ENCODE measurements at places on chromosomes 13 and 19.

DNA sequence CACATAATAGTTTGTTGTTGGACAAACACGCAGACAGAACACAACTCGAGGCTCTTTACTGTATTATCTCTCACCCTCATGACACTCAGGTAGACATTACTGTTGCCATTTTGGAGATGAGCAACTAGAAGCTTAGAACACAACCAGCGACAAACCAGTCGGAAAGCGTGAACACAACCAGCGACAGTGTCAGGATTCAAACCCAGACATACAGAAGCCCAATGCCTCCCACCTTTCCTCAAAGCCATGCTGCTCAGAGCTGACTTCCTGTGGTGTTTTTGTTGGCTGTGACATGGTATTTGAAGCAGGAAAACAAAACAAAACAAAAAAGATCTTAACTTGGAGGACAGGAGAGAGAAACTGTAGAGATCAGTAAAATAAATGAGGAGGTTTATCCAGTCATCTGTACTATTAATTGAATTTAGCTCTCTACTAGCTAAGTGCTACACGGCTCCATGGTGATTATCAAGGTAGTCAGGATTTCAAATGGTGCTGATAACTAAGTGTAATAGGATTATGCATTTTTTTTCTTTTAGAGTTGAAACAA lies 92.1 kb downstream of the STARD13 start:
- DNase-seq: no peak

- DNase-seq: no peak
Observed at GRCh38 chr13:112140366-112140765, 73.4 kb downstream of the SOX1 start.

GRCh38 chr19:10870501-10870954 lies 825 bp upstream of the CARM1 start:
- DNase-seq: no peak

GRCh38 chr19:30497034-30497433 lies 124.8 kb downstream of the ZNF536 start:
- no peak for DNase-seq

GRCh38 chr19:3284759-3285646 lies 60.5 kb downstream of the CELF5 start:
- peak; percentile 62 for DNase-seq

DNA sequence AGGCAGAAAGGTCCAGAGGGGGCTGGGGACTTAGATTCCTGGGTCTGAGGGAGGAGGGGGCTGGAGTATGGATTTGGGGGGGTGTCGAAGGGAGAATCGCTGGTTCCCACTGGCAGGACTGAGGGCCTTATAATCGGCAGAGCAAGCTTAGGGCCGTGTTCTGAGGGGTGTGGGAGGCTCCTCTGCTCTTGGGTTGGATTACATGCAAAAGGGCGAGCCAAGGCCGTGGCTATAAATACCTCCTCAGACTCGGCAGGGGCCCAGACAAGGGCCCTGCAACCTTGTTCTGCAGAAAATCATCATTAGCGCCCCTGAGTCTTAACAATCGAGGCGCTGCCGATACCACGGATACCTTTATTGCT lies 707 bp upstream of the MAMSTR start:
- DNase-seq: no peak

DNA sequence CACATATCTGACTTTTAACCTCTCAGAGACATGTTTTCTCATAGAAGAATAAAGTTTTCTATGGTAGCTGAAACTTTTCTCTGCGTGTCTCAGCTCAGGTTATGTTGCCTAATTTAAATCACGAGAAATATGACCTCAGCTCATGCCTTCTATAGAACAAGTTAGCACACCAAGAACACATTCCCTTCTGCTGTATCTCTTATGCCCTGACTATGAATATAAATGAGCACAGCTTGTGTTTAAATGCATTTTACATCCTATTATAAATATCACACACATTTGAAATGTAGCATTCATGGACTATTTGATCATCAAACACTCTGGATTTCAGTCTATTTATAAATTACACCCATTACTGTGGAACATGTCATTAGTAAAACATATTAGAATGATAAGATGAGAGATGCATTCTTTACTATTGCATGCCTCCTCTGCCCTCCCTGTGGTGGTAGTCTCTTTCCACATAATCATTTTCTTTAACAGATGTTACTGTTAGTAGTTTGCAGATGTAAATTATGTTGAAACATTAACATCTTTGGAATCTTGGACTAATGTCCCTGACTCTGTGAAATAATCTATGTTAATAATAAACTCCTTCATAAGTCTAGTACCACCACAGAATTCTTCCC lies 2044.9 kb upstream of the PCDH20 start:
- DNase-seq: no peak

- DNase-seq: no peak
Observed at GRCh38 chr13:41720839-41721561, 239.9 kb downstream of the VWA8 start.

DNA sequence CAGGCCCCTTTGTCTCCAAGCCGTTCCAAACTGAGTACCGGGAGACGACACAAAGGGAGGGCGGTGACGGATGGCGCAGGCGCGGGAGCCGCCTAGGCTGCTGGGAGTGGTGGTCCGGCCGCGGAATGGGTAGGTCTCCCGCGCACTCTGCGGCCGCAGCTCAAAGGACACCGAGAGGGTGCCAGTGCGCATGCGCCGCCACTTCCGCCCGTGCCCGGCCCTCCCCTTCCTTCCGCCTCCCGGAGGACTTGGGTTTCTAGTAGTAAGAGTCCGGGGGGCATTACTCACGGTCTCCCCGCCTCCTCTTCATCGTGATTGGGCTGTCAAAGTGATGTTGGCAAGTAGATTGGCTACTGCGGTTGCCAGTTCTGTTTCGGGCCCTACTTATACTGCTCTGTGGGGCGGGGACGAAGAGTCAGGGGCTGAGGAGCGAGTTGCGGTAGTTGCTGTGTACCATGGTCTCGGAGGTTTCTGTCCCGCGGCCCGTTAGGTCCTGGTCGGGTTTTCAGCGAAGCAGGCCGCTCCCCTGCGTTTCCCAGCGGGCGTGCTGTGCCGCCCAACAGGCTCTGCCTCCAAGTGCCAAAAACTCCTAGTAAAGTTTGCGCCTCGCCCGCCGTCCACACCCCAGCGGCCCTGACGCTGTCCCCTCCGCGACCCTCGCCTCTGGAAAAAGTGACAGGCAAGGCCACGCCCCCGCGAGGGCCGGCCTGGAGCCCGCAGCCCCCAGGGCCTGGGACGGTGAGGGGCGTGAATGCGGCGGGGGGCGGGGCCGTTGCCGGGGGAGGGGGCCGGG lies 455 bp upstream of the ING1 start:
- peak; percentile 99 for DNase-seq

DNA sequence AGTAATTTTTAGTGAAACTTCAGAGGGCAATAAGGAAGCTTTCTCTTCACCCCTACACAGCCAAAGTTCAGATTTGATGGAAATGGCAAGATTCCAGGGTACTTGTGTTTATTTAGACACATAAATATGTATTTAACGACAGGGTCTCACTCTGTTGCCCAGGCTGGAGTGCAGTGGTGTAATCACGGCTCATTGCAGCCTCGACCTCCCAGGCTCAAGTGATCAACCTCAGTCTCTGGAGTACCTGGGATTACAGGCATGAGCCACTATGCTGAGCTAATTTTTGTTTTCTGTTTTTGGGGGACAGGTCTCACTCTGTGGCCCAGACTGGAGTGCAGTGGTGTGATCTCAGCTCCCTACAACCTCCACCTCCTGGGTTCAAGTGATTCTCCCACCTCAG lies 2.0 kb upstream of the SYCE2 start:
- DNase-seq: no peak

GRCh38 chr13:112888238-112889111 lies 80.5 kb upstream of the MCF2L start:
- no peak for DNase-seq

DNA sequence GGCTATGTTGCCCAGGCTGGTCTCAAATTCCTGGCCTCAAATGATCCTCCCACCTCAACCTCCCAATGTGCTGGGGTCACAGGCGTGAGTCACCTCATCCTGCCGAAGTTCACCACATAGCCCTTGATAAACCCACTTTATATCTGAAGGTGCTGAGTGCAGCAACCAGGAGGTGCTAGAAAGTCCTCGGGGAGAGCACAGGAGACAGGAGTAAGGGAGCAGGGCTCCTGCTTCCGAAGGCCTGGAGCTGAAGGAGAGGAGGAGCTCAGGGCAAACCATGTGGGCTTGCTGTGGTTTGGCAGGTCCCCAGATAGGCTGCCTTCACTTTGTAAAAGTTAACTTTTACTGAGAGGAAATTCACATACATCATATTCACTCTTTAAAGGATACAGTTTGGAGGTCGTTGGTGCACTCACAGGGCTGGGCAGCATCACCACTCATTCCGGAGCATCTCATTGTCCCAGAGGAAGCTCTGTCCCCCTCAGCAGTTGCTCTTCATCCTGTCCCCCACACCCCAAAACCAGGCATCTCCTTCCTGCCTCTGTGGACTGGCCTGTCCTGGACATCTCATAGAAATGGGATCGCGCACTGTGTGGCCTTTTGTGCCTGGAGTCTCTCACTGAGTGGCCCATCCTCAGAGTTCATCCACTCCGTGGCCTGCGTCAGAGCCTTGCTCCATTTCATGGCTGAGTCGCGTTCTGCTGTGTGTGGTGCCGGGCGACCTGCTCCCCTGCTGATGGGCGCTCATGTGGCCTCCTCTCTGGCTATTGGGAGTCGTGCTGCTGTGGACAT lies 49.5 kb downstream of the KDM4B start:
- DNase-seq: peak; percentile 85

DNA sequence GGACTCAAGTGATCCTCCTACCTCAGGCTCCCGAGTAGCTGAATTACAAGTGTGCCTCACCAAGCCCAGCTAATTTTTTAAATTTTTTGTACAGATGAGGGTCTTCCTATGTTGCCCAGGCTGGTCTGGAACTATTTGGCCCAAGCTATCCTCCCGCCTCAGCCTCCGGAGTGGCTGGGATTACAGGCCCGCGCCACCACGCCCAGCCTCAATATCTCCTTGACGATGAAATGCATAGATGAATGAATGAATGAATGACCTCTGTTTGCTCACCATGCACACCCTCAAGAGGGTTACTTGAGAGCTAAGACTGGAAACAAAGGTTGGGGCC lies 14.9 kb upstream of the AP1M2 start:
- no peak for DNase-seq

DNA sequence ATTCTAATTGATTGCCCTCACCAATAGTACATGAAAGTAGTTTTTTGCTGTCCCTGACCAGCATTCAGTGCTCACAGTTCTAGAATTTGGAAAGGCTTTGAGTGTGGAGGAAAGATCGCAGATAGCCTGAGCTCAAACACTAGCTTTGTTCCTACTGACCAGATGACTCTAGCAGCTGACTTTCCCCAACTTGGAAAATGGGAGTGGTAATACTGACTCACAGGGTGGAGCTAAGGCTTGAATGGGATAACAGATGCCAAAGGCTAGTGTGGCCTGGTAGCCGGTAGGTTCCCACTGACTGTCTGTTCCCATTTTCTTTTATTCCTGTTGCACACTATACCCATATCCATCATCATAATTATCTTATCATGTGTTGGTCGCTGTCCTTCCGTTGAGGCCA lies 3.7 kb downstream of the ZSCAN22 start:
- peak; percentile 86 for DNase-seq

GRCh38 chr19:3129112-3129511 lies 6.7 kb upstream of the GNA15 start:
- DNase-seq: peak; percentile 57

DNA sequence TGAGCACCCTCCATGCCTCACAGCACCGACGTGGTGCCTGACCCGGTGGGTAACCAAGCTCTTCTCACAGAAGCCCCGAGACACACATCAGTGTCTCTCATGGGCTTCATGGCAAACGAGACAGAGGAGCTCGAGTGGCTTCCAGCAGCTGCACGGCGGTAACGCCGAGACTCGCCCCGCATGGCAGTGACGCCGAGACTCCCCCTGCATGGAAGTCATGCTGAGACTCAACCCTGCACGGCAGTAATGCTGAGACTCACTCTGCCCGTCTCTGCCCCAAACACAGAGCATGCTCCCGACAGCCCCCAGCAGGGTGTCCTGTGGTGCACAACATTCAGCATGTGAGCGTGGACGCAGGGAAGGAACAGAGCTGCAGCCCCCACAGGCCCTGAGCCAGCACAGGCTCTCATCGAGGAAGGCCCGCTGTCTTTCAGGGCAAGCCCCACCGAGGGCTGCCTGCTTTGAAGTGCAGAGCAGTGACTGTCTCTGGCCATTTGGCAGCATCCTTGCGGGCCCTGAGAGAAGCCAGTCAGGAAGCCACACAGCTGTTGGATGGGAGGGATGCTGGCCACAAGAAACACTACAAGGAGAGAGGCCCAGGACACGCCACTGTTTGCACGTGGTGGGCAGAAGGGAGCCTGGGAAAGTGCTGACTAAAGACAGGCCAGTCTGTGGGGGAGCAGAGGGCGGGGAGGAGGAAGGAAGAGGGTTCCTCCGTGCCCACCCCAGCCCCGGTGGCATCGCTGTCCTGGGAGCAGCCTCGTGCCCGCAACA lies 9.5 kb downstream of the GAS6 start:
- DNase-seq: peak; percentile 81

- DNase-seq: no peak
Observed at GRCh38 chr13:95074820-95075219, 226.4 kb downstream of the ABCC4 start.

DNA sequence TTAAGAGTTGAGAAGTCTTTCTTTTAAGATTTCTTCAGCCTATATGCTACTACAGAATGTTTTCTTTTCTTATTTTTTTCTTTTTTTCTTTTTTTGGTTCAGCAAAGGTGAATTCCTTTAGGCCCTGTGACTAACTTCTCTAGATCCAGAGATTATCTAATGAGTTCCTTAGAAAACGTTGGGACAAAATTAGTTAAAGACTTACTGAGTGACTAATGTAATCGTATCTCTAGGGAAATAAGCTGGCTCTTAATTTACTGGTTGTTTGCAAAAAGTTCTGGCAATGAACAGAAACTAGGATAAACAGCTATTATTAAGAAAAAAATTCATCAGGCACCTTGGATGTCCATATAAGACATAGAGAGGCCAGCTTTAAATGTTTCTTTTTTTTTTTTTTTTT lies 30.7 kb upstream of the CSNK1A1L start:
- no peak for DNase-seq

DNA sequence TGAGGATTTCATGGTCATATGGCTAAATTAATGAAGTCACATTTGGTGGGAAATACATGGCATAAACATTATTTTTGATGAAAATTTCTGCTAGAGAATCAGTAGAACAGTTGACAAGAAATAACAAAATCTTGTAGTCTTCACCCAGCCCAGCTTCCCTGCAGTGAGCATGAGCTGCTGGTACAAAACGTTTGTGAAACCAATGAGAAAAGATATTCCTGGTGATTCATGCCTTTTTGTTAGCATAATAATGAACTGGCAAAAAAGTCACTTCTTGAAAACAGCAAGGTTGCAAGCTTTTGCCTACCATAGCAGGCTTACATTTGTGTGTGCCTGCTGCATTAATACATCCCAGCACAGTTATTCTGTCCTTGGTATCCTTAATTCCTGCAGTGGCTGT lies 475.9 kb upstream of the HTR2A start:
- DNase-seq: no peak

DNA sequence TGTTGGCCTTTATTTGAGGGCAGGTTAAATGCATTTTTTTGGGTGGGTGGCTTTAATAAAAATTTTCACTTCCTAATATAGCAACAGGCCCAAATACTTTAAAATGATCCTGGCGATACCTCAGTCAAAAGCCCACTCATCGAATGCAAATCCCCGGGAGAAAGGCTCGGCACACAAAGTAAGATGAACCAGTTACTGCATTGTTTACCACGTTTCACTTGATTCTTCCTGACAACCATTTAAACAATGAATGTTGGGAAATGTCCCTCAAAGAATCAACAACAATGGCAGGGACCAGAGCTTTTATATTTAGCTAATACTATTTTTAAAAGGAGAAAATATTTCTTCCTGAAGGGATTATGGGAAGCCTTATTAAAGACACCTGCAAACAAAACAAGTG lies 187.7 kb downstream of the ABCC4 start:
- no peak for DNase-seq
